ENCODE measurements at places on chromosomes 2 and 18.

GRCh38 chr2:235218486-235218907 is 266.7 kb downstream of the SH3BP4 start:
- DNase-seq = no peak

- no peak for DNase-seq
These were observed 313.2 kb upstream of the ZEB2 start for GRCh38 chr2:144833075-144833637.

- DNase-seq = no peak
These were observed 48.6 kb downstream of the SOX11 start for GRCh38 chr2:5740817-5741216.

DNA sequence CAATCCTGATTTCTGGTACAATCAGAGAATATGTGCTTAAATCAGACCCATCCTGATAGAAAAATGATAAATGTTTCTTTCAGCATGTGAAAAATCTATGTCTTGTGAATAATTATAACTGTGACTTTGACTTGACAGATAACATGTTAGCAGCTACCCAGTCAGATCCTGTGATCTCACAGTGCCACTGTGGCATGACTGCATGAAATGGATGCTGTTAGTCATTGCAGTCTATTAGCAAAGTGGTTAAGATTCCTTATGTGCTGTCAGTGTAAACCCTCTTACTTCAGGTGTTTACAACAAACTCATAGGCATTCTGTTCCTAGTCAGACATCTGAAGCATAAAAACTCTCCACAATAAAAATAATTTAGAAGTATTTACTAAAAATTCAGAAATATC is 244.6 kb upstream of the RND3 start:
- peak; percentile 35 for DNase-seq

DNA sequence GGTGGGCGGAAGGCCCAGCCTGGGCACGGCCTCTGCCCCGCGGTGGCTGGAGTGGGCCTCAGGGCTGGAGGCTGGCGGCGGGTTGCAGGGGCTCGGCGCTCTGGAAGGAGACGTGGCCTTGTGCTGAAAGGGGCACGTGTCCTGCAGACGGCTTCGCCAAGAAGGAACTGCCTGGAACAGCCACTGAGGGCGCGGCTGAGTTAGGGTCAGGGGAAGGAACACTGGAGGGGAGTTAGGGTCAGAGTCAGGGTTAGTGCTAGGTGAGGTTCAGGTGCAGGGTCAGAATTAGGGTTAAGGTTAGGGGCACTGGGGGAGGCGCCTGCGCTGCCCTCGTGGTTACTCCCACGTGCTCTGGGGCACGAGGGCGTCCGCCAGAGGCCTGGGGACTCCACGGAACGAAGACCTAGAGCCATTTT is 933 bp upstream of the ADNP2 start:
- no peak for DNase-seq

DNA sequence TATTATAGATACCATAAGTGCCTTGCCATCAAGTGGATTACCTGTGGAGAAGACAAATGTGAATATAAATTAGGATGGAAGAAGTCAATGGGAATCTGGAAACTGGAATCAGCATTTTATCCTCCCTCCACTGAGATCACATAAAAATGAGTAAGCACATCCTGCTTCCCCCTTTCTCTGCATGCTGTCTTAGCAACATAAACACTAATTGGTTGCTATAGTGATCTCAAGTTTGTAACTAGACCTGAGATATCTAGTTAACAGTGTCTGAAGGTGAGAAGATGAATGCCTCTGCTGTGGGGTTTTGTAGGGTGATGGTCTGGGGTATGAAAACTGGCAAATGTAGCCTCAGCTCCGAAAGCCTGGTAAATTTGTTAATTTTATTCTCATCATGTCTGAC is 1357.5 kb upstream of the CELF4 start:
- DNase-seq = no peak

GRCh38 chr2:240394549-240394948 is 40.9 kb upstream of the GPC1 start:
- DNase-seq = no peak

- DNase-seq = no peak
These were observed 213.0 kb downstream of the GLI2 start for GRCh38 chr2:120948662-120949011.

- DNase-seq = no peak
These were observed 1.4 kb downstream of the DNAJC10 start for GRCh38 chr2:182717416-182717815.

- peak; percentile 21 for DNase-seq
These were observed 561.9 kb upstream of the ID2 start for GRCh38 chr2:8119782-8120505.

DNA sequence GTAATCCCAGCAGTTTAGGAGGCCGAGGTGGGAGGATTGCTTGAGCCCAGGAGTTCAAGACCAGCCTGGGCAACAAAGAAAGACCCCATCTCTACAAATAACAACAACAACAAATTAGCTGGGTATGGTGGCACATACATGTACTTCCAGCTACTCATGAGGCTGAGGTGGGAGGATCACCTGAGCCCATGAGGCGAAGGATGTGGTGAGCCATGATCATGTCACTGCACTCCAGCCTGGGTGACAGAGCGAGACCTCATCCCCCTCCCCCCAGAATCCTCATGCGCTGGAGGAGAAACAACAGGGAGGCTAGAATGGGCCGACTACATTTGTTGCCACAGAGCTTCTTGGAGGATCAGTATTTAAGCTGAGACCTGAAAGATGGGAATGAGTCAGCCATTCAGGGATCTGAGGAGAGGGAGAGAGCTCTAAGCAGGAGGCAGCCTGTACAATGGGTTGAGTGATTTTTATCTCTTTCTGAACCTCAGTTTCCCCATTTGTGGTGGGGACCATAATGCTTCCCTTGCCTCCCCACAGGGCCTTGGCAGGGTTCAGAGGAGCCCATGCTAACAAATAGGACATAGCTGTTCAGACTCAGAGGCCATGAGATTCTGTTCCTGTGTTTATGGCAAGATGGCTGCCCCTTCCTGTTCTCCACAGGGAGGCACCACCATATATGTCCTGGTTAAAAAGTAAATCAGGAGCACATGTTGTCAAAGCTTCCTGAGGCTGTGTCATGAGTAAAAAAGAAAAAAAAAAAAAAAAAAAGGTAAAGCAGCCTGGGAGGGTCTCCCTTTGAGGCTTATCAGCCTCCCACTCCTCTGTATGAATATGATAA is 131.4 kb upstream of the HAAO start:
- DNase-seq = no peak

GRCh38 chr2:168002021-168002553 is 245.3 kb downstream of the STK39 start:
- peak; percentile 47 for DNase-seq

DNA sequence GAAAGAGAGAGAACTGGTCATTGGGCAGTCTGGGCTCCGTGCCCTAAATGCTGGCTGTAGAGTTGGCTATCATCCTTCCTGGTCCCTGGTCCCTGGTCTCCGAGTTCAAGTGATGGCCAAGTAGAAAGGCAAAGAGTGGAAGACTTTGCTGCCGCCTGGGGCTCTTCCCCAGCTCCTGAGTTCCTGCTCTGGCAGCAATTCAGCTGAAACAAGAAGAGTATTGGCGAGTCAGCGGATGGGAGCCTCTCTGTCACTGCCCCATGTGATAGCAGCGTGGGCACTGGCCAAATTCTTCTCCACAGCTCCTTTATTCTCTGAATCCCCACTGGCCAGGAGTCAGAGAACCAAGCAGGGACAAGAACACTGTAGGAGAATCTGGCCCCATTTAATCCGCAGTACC is 351.0 kb upstream of the POU3F3 start:
- DNase-seq = no peak

GRCh38 chr2:119059287-119059686 is 99.3 kb downstream of the C1QL2 start:
- DNase-seq = no peak

- no peak for DNase-seq
These were observed 180.6 kb downstream of the ZNF407 start for GRCh38 chr18:74778191-74778847.

- DNase-seq = no peak
These were observed 73.6 kb downstream of the EN1 start for GRCh38 chr2:118773826-118774225.

DNA sequence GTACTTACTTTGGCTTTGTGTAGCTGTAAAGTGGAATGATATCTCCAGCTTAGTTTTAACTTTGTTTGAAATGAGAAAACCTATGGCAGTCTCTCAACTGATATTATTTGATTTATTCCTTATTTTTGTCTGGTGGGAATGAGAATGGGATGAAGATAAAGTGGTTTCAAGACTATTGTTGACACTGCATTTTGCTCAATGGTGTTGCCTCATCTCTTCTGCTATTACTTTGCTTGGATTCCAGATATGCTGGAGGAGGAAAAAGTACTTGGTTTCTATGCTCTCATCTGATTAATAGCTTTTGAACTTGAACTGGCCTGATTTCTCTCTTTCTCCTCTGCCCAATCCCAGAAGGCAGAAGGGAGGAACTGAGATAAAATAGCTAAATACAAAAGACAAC is 198.2 kb downstream of the CTNNA2 start:
- no peak for DNase-seq

DNA sequence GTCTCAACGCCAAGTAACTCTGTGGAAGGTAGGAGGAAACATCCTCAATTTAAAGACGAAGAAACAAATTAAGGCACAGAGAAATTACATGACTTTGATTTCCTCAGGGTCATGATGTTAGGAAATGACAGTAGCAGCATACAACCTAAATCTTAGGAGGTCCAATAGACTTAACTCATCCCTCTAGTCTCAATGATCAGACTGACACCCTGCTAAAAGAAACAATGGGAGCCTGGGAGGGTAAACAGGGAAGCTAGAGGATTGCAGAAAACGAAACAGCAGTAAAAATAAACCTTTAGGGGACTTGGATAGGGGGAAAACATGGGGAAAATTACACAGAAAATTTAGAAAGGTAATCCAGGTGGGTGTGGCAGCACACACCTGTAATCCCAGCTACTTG is 56.0 kb downstream of the ROCK2 start:
- DNase-seq = no peak

- DNase-seq = no peak
These were observed 125.4 kb downstream of the CSRNP3 start for GRCh38 chr2:165594935-165595255.

DNA sequence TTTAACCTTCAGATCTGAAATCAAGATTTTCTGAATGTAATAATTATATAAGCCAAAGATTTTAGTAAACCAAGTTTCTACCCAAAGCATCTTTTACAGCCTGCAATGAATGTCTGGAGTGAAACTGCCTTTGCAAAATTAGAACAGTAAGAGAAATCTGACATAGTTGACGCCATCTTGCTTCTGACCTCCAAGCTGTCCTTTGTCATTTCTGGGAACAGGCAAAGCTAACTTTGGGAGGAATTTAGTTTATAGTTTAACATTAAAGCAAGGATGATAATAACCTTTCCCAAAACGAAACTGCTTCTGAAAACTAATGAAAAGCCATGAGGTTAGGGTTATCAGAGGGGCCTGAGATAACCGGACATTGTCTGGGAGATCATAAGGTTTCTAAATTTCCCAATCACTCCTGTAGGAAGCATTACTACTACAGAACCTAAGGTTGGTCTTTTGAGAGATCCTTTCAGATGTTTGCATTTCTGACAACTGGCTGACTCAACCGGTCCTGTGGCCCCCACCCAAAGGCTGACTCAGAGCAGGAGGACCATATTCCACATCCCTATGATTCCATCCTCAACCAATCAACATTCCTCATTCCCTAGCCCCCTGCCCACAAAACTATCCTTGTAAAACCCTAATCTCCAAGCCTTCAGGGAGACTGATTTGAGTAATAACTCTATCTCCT is 124.5 kb downstream of the TMEM131 start:
- DNase-seq = peak; percentile 83

GRCh38 chr2:149219856-149220255 is 110.5 kb upstream of the LYPD6 start:
- DNase-seq = no peak

- no peak for DNase-seq
These were observed 68.2 kb upstream of the EML6 start for GRCh38 chr2:54655046-54655809.

- DNase-seq = no peak
These were observed 395.9 kb downstream of the THSD7B start for GRCh38 chr2:137161250-137161649.

DNA sequence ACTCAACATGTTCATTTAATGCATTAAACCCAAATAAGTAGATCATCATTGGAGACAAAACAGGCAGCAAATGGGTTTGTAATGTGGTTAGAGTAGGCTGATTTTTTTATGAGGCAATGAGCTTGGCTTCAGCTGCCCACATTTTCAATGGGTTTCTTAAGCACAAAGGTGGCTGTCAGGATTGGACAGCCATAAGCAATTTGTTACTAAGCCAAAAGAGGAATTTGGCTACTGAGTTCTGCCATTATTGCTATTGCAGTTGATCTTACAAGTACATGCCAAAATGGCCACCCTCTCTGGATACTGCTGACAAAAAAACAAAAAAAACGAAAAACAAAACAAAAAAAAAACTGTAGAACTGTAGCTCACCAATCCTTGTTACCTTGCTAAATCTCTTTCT is 1348.0 kb upstream of the PIK3C3 start:
- no peak for DNase-seq

DNA sequence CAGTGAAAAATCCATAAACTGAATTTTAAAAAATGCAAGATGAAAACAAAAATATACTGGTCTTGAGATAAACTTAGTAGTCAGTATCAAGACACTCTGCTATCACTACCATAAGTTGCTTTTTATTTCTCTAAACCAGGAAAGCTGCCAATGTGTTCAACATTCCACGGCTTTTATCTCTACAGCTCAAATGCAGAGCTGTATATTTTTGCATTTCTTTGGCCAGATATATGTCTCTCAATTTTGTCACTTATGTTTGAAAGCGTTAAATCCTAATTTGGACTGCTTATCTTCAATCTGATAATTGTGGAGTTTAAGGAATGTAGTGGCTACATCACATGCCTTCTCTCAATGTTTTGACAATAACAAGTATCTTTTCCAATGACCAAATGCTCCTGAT is 609.5 kb downstream of the EPHA4 start:
- DNase-seq = peak; percentile 34

DNA sequence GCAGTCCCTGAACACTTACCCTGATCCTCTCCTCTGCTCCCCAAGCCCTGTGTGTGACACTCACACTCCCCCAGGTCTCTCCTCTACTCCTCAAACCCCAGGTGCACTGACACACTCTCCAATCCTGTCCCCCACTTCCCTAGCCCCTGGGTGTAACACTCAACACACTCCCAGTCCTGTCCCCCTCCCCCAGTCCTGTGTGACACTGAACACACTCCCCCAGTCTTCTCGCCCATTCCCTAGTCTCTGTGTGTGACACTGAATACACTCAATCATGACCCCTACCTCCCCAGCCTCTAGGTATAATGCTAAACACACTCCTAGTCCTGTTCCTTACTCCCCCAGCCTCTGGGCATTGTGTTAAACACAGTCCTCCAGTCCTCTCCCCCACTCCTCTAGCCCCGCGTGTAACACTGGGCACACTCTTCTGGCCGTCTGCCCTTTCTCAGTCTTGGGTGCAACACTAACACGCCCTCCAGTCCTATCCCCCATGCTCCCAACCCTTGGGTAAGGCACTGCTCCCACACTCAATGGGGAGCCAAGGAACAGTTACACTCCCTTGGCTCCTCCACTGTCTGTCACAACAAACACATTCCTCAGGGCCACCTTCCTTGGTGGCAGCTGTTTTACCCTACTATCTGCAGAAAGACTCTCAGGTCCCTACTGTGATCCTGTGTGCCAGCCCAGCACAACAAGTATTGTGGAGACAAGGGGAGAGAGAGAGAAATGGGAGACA is 82.5 kb upstream of the PKDCC start:
- no peak for DNase-seq

- no peak for DNase-seq
These were observed 633.4 kb downstream of the DSC3 start for GRCh38 chr18:30409120-30409519.

- DNase-seq = no peak
These were observed 20.8 kb downstream of the BAZ2B start for GRCh38 chr2:159595410-159596046.

GRCh38 chr18:52190195-52190594 is 149.8 kb upstream of the DCC start:
- no peak for DNase-seq

All from A172 (cell line).